ENCODE measurements at places on chromosomes 16 and 17.

GRCh38 chr16:23140107-23140506 lies 9.1 kb downstream of the USP31 start:
- no peak for DNase-seq

- DNase-seq, result no peak
Observed at GRCh38 chr17:27928587-27928986, 35.4 kb upstream of the LYRM9 start.

DNA sequence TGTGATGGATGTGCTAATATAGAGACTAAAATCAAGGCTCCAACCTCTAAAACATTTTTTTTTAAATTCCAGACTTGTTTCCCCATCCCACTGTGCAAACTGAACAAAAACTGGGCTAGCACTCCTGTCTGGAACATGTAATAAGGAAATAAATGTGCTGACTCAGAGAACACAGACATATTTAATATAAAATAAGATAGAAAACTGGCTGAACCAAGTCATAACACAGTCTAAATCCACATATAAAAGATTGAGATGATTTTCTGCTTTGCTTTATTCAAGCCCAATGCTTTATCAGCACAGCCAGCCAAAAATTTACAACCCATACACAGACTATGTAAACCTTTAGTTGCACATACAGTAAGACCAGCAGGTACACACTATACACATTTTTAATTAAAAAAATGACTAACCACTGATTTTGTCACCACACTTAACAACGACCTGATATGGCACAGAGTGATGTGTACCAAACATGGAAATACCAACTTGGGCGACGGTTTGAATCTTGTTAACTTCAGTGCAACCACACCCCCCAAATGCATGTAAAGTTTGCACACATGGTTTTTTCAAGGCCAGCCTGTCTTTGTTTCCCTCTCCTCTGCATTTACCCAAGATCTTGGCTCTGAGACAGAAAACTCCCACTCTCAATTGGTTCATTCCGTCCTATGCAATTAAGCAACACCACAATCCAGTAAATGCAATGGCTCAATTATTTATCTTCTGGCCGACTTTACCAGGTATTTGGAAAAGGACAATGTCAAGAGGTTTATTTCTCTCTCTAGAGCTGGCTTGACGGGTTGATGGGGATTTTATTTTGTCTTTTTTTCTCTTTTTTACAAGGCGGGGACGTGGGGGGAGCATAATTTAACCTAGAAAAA lies 1.2 kb downstream of the STAT3 start:
- DNase-seq, result no peak

- DNase-seq, result no peak
Observed at GRCh38 chr17:72665852-72666851, 426.3 kb downstream of the SLC39A11 start.

DNA sequence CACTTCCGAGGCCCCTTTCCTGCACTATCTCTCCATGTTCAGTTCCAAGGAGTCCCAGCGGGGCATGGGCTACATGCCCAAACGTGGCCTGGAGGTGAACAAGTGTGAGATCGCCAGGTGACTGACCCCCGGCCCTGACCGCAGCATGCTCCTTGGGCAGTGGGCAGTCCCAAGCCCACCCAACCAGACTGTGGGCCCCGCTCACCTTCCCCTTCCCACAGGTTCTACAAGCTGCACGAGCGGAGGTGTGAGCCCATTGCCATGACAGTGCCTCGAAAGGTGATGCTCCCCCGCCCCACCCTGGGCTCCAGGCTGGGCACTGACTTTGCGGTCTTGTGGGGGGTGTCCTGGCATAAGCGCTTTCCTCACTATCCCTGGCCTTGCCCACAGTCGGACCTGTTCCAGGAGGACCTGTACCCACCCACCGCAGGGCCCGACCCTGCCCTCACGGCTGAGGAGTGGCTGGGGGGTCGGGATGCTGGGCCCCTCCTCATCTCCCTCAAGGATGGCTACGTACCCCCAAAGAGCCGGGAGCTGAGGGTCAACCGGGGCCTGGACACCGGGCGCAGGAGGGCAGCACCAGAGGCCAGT lies 4.7 kb downstream of the CORO1A start:
- no peak for DNase-seq

DNA sequence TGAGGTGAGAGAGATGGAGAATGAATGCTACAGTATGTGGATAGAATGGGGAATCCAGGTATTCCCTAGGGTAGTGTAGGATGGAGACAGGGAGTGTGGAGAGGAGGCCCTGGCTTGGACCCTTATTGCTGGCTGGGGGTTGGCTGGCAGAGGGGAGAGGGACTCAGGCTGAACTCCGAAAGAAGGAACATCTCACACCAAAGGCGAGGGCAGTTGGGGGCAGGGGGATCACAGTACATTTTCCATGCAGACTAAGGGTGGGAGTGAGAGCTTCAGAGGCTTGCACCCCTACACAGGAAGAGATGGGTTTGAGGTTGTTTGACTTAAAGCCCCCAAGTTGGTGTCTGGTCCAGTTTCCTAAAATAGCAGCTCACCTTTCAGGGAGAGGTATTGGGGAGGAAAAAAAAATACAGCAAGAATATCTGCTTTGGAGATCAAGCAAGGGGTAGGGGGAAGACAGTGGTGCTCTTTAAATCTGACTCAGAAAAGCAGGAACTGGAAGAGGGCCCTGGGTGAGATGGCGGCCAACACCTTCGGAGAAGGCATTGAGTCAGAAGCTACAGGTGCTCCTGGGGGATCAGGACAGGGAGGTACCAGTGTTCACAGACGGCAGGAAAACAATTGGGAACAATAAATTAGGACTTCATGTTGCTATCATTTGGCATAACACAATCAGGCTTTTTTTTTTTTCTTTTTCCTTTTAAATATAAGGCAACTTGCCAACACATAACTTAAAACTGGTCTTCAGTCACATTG lies 12.4 kb downstream of the TRAF4 start:
- DNase-seq, result no peak

DNA sequence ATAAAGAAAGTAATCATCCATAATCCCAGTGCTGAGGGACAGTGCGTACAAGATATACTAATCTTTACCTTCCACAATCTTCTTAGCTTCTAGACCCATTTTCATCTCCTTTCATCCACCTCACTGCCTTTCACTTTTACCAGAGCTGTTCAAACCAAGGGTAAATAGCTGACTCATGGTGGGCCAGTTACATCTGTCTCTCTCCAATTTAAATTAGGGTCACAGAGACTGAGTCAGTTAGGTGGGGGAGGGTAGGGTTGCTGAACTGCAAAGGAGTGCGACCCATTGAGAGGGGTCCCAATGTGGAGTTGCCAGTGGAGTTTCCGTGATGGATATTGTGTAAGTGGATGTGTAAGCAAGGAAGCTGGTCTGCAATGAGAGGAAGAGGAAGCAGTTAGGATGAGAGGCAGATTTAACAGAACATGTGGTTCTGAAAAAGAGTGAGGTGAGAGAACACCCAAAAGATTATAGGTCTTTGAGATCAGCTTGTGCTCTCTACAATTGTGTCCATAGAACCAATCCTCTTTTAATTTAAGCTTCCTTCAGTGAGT lies 83.5 kb downstream of the GP2 start:
- no peak for DNase-seq

DNA sequence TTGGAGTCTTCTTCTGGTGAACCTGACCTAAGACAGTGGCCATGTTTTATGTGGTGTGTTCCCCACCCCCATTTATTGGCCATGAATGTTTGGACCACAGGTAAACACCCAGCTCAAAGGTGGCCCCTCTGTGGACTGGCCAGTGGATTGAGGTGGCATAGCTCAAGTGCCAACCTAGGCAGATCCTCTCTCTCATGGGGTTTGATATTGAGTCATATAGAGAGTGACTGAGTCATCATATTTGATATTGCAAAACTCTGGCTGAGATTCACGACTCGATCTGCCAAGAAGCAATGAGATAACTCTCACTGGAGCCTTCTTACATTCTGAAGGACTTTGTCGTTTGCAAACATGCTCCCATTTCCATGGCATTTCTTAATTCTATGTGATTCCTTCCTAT lies 10.5 kb upstream of the TEKT3 start:
- peak; percentile 39 for DNase-seq

DNA sequence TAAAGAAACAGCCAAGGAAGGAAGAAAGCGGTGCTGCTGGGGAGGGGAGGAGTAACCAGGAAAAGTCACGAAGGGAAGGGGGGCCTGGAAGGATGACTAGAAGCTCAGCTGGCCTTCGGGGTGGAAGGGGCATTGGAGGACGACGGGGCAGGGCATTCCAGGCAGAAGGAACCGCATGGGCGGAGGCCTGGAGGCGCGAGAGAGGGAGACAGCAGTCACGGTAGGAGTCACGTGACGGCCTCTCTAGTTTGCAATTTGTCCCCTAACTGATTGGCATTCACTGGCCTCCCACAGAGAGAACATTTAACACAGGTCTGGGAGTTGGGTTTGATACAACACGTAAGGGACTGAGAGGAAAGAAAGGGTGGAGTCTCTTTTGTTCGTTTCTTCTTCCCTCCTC lies 63.9 kb downstream of the RTN4RL1 start:
- no peak for DNase-seq

GRCh38 chr17:74520790-74521480 lies 10.3 kb downstream of the CD300LB start:
- no peak for DNase-seq

DNA sequence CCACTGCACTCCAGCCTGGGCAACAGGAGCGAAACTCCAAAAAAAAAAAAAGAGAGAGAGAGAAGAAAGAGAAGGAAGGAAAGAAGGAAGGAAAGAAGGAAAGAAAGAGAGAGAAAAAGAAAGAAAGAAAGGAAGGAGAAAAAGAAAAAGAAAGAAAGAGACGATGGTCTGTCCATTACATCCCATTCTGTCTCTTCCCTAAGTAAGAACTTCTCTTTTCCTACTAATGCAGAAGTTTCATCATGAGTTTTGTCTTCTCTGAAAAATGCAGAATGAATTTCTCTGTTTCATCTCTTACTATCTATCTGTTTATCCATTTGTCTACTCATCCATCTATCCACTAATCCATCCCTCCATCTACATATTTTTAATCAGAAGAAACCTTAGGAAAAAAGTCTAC lies 94.9 kb upstream of the MED13 start:
- no peak for DNase-seq

GRCh38 chr17:67467500-67468455 lies 90.7 kb downstream of the PITPNC1 start:
- no peak for DNase-seq

DNA sequence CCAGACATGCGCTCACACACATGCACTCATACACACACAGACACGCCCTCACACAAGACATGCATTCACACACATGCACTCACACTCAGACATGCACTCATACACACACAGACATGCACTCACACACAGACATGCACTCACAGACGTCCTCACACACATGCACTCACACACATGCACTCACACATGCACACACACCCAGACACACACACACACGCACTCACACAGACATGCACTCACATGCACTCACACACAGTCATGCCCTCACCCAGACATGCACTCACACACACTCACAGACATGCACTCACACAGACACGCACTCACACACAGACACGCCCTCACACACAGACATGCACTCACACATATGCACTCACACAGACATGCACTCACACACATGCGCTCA lies 2.1 kb upstream of the ZNF469 start:
- no peak for DNase-seq

GRCh38 chr17:43368740-43369506 lies 29.9 kb upstream of the ARL4D start:
- DNase-seq, result peak; percentile 38

DNA sequence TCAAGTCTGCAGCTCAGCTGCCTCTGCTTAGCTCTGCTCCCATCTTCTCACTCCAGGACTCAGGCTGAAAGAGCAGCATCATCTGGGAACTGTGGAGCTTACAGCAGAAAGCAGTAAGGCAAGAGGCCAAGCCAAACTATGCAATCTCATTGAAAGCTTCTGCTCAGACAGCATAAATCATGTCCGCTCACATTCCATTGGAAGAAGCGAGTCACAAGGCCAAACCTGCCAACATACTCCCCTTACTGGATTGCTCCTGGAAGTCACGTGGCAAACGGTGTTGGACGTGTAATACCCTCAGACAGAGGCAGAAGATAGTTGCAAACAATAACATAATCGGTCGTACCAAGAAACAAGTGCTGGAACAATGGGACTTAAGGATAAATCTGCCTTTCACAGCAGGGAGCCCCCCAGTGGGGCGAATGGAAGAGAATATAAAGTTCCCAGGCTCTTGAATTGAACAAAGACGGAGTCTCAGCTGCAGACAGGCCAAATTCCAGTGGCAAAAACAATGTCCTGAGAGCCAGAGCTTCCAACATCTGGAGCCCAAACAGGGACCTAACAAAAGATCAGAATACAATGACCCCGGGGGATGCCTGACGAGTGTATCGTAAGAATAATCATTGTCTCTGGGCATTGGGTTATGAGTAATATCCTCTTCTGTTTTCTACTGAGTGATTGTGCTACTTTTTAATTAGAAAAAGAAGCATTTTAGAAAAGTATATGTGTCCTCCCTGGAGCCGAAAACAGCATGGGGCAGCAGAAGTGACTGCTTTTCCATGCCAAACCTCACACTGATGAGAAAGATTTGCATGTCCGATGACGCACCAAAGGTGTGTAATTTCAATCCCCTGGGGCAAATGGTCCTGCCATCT lies 68.4 kb downstream of the CMC2 start:
- DNase-seq, result peak; percentile 79

DNA sequence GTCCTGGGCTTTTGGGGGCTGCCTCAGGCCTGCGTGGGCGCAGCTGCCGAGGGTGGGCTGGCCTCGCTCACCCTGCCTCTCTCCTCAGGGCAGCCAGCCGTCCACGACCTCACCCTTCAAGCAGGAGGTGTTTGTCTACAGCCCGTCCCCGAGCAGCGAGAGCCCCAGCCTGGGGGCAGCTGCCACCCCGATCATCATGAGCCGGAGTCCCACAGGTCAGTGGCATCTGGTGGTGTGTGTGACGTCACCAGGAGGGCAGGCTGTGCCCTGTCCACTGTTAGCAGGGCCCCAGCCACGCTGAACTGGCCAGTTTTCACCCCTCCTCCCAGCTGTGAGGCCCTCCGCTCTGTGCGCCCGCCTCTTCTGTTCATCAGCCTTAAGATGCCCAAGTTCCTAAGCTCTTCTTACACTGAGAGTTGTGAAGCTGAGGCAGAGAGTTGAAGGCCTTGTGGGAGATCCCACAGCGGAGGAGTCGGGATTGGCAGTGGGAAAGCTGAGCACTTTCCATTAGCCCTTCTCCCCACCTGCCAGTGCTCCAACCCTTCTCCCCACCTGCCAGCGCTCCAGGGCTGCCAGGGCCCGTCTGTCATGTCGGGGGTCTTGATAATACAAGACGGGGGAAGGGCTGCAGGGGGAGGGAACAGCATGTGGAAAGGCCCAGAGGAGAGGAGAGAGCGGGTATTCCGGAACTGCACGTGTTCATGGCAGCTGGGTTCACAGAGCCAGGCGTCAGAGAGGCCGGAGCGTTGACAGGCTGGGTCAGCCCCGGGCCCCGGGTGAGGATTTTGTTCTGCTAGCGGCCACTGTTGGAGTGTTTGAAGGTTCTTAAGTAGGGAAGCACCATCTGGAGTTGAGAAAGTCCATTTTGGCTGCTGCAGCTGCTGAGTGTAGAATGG lies 36.3 kb downstream of the OR1D5 start:
- no peak for DNase-seq

- no peak for DNase-seq
Observed at GRCh38 chr17:34609210-34609609, 29.8 kb downstream of the TMEM132E start.
